Activated naive CD4-positive, alpha-beta T cell treated with anti-CD3 and anti-CD28 coated beads, Interleukin-2, amount 10 ng/mL, durations not matched to agents 5 hours and 36 hours (primary cell): ENCODE measurements at places on chromosomes 6 and 20. TPM values are rescaled to one million over a fixed set of nuclear protein-coding genes. Genes with fewer than 3 reads are reported as not detected.

Gene TMEM74B
- 0.79 TPM for total RNA-seq

Gene GPR6
- total RNA-seq, result not detected

Gene PNPLA1
- not detected for total RNA-seq

Gene EDN1
- total RNA-seq, result not detected
